ENCODE measurements at places on chromosomes 16 and 17. TPM values are rescaled to one million over a fixed set of nuclear protein-coding genes. Genes with fewer than 3 reads are reported as not detected.

DNA sequence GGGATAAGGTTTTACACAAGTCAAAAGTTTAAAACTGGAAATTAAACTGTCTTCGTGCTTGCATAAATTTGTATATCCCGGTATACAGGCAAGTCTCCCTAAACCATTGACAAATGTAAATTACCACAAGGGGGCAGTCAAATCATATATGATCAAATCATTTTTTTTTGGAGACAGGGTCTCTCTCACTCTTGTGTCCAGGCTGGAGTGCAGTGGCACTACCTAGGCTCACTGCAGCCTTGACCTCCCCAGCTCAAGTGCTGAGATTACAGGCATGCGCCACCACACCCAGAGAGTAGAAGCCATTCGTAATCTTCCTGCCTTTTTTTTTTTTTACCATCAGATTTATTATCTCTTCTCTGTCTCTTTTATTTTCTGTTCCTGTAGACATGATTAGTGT is 18.5 kb downstream of the TOP2A start:
- DNase-seq = no peak

- no peak for DNase-seq
These were observed 7.6 kb downstream of the UBALD2 start for GRCh38 chr17:76272541-76273444.

GRCh38 chr16:87056551-87056950 is 260.6 kb downstream of the C16orf95 start:
- no peak for DNase-seq

TMEM100 gene
- total RNA-seq = not detected

GRCh38 chr16:80208015-80208414 is 332.8 kb upstream of the DYNLRB2 start:
- no peak for DNase-seq

DNA sequence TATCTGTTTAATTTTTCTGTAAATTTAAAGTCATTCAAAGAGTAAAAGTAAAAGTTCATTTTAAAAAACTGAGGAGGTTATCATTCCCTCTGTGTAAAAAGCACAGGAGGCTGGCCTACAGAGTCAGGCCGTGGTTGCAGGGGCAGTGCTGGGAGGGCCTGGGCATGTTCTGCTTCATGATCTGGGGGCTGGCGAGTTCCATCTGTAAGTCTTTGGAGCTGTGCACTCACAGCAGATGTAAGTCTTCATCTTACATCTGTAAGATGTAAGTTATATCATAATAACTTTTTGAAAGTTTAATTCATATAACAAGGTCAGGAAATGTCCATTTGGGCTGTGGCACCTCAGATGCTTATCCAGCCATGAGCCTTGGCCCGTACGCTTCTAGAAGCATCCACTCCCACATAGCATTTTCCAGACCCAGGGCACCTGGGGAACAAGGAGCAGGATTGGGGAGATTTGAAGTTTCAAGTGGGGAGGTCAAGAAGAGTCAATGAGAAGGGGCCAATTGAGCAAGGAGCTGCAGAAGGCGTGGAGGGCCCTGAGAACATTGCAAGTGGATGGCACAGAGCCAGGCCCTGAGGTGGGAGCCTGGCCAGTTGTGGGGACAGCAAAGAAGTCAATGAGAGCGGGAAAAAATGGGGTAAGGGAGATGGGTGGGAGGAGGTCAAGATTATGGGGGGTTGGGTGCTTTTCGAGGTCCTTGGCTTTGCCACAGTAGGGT is 54.1 kb downstream of the TNFRSF13B start:
- no peak for DNase-seq

GRCh38 chr17:17792037-17792550 is 44.7 kb downstream of the SREBF1 start:
- DNase-seq = no peak
